ENCODE measurements at places on chromosomes 13 and 19.

DNA sequence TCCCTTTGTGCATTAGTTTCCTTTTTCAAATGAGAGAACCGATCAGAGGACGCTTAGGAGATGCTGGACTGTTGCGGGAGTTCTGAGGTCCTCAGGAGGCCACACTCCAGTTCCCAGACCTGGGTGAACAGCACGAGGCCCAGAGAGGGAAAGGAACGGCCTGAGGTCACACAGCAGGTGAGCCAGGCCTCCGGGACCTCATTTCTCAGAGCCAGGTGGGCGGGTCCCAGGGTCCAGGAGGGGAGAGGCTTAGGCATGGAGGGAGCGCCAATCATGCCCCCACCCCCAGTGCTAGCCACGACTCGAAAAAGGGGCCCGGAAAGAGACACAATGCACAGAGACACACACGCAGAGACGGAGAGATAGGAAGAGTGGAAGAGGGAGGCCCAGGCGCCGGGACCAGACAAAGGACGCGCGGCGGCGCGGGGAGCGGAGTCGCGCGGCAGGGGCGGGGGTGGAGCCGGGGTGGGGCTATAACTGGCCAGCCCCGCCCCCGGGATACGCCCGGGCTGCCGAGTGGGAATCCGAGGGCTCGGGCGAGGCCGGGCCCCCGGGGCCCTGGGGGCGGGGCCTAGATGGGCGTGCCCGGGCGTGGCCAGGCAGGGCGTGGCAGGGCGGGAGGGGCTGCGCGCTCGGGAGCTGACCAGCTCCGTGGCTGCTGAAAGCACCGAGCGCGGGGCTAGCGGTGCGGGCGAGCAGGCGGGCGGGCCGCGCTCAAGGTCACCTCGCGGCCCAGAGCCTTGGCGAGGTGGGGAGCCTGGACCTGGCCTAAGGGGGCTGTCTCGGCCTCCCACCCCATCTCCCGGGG, 1.6 kb downstream of the ELAVL3 start:
- DNase-seq: peak; percentile 39

- DNase-seq: no peak
These were observed 79.1 kb upstream of the ZNF835 start for GRCh38 chr19:56750658-56751057.

DNA sequence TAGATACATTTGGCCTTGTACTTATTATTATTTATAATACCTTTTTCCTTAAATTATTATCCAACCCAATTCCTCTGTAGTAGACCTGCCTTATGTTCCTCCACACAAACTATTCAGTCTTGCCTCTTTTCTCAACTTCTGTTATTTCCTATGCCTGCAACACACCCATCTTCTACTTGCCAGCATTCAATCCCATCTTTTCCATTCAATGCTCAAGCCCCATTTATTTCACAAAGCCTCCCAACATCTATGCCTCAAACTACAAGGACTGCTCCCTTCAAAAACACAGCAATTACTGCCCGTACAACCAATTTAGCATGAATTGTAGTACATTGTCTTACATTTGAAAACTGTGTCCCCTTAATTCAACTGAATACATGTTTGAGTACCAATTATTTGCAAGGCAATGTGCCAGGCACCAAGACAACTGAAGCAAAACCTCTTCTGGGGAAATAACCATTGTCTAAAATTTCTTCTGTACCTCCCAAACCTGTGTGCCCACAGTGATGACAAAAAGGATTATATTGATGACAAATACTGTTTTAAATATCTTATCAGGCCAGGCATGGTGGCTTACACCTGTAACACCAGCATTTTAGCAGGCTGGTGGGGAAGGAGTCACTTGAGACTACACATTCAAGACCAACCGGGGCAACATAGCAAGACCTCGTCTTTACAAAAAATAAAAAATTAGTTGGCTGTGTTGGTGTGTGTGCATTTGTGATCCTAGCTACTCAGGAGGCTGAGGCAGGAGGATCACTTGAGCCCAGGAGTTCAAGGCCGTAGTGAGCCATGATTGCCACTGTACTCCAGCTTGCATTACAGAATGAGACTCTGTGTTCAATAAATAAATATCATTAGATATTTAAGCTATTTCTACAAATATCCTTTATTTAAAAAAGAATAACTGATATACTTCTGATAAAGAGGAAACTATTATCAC, 35.1 kb downstream of the ELF1 start:
- DNase-seq: no peak

DNA sequence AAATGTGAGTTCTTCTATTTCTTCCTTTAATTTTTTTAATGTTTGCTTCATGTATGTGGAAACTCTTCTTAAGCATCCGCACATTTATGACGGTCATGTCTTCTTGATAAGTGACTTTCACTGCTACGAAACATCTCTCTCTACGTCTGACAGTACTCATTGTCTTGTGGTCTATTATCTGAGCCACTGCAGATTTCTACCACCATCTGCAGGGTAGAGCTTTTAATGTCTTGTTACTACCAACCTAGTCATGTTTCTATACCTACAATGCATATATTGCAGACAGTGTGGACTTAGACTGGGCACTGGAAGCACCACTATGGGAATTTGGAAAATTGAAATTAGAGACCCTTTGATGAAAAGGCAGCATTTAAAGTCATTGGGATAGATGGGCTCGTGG, 75.4 kb upstream of the ARHGEF7 start:
- no peak for DNase-seq

- DNase-seq: no peak
These were observed 3.4 kb downstream of the TMEM145 start for GRCh38 chr19:42316223-42317211.

DNA sequence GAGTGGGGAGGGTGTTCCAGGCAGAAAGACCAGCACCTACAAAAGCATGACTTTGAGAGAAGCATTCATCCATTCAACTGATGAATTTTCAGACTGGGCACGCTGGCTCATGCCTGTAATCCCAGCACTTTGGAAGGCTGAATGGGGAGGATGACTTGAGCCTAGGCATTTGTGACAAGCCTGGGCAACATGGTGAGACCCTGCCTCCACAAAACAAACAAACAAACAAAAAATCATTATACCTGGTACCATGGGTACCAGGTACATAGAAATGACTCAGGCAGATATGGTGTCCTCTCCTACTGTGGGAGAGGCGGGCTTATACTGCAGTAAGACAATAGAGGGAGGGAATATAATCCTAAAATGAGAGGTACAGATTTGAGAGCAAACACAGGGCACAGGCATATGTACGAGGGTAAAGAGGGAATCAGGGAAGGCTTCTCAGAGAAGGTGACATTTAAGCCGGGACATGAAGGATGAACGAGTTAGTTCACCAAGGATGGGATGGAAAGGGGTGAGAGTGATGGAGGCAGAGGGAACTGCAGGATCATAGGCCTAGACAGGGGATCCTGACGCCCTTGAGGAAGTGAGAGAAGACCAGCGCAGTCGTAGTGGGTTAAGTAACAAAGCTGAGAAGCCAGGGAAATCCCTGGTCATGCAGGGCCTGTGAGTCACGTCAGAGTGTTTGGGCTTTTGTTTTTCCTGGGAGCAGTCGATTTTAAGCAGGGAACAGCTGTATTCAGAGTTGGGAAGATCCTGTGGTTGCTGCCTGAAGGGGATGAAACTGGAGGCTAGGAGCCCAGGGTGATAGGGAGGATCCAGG, 2.9 kb downstream of the CYP2S1 start:
- DNase-seq: no peak

- no peak for DNase-seq
These were observed 180.6 kb downstream of the COG6 start for GRCh38 chr13:39836038-39836437.

DNA sequence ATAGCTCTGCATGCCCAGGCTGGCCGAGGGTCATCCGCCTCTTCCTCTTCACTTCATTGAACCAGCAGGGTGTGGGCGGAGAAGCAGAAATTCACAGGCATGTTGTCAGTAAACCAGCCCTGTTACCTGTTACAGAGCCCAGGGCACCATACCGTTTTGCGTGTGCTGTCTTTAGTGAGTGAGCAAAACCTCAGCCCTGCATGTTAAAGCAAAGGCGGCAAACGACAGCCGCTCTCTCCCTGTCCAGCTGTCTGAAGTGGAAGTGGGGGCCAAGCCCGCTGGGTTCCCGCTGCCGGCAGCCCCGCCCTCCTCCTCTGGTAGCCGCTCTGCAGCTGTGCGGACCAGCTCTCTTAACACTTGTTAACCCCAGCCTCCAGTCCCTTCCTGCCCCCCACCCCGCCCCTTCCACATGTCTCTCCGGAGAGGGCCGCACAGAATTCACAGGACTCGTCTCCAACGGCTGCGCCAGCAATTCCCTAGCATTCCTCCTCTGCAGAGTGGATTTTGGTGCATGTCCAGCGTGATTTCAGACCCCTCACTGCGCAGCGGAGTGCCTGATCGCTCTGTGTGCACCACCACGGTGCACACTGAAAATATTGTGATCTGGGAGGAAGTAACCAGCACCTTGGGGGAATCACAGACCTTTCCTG, 12.7 kb downstream of the KLHL26 start:
- DNase-seq: no peak

DNA sequence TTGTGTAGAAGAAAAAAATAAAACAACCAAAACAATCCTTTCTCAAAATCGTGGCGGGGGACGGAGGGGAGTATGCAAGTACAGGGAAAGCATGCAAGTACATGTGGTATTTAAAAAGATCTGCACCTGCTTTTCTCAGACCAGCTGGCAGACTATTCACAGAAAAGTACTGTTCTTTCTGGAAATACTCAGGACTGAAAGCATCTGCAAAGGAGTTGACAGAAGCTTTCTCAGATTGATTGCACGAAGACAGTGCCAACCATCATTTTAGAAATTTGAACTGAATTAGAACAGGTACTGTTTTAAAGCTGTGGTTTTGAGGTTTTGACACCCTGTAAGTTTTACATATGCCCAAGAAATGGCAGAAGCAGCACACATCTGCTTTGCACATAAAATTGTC, 19.8 kb upstream of the PCDH8 start:
- no peak for DNase-seq

- DNase-seq: no peak
These were observed 21.2 kb downstream of the SIGLEC7 start for GRCh38 chr19:51163257-51163656.

DNA sequence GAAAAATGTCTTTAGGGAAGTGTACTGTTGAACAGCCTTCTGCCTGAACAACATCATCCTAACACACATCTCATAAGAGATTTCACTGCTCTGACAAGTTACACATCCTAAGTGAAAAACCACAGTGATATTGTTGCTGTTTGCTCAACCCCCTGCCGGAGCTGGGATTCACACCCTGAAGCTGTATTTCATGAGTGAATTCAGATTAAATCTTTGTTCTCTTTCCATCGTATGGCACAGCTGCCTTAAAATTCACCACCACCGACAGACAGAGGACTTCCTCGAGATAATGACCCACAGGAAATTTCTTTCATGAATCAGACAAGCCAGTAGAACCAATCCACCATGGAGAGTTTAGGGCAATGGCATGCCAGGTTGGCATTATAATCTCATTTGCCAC, 280.8 kb downstream of the DCT start:
- DNase-seq: no peak

DNA sequence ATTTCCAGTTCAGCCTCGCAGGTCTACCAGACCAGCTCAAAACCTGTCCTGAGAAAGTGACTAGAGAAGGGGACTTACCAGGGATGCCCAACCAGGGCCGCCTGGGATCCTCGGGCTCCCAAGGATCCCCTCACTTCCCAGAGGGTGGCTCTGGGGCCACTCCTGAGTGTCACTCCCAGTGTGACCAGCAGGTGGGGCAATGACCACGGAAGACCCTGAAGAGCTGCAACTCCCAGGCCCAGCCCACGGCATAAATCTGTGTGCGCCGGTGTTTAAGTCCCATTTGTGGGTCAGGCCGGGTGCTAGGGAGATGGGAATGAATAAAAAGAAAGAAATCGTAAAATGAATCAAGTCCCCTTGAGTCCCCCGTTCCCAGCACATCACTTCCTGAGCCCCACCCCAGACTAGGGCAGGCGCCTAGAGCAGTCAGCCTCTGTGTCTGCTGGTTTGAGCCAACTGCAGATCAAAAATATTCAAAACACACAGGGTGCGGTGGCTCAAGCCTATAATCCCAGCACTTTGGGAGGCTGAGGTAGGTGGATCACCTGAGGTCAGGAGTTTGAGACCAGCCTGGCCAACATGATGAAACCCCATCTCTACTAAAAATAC, 10.7 kb downstream of the PTGIR start:
- DNase-seq: peak; percentile 90

DNA sequence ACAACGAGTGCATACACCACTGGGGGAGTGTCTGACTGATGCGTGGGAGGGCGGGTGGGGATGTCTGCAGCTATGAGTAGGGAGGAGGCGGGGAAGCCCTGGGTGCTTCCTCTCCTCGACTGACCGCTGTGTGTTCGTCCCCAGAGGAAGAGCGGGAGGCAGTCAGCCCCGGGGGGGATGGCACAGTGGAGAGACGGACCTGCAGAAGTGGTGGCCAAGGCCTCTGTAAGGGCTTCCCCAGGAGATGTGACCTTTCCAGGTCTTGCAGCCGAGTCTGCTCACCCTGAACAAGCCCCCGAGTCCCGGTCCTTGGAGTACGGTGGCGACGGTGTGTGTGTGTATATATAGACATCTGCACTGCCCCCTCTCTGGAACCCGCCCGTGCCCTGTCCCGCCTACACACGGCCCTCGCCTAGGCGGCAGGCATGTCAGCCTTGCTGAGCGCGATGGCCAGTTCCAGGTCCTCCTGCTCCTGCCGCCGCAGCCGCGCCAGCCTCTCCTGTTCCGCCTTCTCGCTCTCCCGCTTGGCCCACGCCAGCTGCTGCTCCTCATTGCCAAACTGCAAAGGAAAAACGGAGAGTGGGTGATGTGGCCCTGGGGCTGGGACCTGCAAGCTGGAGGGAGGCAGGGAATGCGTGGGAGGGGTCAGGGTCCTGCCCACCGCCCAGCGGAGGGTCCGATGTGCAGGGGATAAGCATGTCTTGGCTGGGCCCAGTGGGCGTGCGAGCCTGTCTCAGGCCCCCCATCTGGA, 30.8 kb downstream of the KLF2 start:
- DNase-seq: no peak

DNA sequence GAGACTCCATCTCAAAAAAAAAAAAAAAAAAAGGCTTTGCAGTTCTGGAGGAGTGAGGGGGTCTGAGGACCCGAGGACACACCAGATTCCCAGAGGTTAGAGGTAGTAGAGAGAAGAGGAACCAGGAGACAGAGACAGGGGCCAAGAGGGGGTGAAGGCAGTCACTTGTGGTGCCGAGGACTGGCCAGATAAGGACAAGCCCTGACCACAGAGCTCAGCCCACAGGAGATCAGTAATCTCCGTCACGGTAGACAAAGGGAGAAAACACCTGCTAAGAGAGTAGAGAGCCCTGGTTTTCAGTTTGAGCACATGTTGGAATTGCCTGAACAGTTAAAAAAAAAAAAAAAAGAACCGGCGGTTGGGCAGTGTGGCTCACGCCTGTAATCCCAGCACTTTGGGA, 1.7 kb upstream of the PRAM1 start:
- DNase-seq: no peak

- DNase-seq: no peak
These were observed 34.4 kb downstream of the ZNF568 start for GRCh38 chr19:36950335-36951119.
